ENCODE measurements at places on chromosomes 11 and 22.

DNA sequence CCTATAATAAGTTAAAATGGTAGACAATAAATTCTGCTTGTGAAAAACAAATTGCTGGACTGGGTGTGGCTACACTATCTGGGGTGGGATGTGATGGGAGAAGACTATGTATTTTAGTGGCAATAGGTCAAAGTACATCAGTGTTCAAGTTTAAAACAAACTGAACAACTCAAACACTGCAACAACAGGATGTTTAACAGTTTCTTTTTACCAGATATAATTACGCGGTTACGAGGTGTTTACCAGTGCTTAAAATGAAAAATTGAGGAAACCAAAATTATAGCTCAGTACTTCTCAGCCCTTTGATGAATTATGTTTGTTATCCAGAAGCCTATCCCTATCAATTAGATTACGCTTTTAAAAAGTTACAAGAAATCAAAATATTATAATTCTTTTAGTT, 3.2 kb downstream of the PRDM10 start:
- no peak for DNase-seq

DNA sequence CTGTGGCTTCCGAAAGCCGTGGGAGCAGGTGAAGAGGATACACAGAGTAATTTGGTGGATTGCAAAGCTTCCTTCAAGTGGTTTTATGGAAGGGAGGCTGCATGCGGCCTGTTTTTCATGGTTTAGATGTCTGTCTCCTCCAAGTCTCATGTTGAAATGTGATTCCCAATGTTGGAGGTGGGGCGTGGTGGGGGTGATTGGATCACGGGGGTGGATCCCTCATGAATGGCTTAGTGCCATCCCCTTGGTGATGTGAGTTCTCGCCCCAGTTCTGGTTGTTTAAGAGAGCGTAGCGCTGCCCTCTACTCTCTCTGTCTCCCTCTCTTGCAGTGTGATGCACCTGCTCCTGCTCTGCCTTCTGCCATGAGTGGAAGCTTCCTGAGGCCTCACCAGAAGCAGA, 247.8 kb upstream of the B3GAT1 start:
- no peak for DNase-seq

DNA sequence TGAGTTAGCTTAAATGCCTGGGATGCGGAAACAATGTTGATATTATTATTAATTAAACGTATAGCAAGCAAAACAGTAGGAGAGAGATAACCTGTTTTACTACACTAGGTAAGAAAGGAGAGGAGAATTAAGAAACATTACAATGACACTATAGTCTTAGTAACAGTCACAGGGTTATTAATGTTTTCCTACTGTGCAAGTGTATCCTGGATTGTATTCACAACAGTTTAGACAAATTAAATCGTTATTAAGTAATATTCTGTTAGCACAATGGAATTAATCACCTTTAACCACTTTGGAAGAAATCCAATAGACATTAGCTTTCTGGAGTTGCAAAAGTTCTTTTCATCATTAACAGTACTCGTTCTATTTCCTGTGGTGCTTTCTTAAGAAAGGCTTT, 3.4 kb downstream of the FAM181B start:
- DNase-seq = no peak

- no peak for DNase-seq
Observed at GRCh38 chr22:26672060-26672471, 14.7 kb downstream of the MIAT start.

- no peak for DNase-seq
Observed at GRCh38 chr11:121608545-121609098, 155.9 kb upstream of the SORL1-AS1 start.

DNA sequence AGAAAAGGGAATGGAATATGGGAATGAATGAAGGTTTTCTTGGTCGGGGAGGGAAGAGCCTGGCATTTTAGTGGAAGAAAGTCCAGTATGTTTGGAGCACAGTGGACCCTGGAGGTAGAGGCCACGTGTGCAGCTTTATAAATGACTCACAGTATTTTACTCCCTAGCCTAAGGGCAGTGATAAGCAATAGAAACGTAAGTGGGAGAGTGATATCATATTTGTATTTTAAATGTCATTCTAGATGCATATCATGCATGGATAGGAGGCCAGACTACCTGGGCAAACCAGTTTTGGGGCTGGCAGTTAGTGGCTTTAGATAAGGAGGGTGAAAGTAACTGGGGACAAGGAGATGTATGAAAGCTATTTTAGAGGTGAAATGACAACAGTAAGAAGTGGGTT, 174.1 kb downstream of the ARHGAP42 start:
- no peak for DNase-seq

- no peak for DNase-seq
Observed at GRCh38 chr11:11806586-11806985, 35.2 kb upstream of the USP47 start.

DNA sequence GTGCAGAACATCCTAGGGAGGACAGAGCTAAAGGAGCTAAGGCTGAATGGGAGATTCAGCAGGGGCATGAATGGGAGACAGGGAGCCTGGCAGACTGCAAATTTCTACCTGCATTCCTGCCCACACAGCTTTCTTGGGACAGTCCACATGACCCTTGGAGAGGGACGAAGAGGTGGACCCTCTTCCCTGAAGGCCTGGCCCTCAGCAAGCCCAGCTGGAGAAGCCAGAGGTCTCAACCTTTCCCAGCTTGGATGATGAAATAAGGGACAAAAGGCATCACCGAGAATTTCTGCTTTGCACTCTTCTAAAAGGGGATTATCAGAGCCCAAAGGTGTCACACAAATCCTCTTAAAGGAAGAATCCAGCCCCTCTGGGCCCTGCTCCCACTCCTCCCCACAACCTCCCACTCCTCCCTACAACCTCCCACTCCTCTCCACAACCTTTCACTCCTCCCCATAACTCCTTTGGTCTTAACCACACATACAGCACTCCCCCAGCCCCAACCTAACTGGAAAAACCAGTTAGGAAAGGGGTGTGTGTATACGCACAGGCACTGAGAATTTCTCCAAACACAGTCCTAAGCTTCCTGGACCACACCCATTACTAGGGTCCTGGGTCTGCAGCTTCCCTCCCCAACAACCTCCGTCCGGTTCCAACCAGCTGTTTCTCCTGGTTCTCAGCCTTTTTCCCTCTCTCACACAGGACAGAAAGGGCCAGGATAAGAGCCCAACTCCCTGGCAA, 38.4 kb downstream of the RPL27A start:
- no peak for DNase-seq

Measured in T-helper 2 cell treated with Interferon-gamma antibody and Interleukin-4, amounts not matched to agents 5 μg/mL and 100 μg/mL, for 36 hours (primary cell).